Natural killer cell (primary cell): ENCODE measurements at places on chromosomes 3 and 15. TPM values are rescaled to one million over a fixed set of nuclear protein-coding genes. Genes with fewer than 3 reads are reported as not detected.

DNA sequence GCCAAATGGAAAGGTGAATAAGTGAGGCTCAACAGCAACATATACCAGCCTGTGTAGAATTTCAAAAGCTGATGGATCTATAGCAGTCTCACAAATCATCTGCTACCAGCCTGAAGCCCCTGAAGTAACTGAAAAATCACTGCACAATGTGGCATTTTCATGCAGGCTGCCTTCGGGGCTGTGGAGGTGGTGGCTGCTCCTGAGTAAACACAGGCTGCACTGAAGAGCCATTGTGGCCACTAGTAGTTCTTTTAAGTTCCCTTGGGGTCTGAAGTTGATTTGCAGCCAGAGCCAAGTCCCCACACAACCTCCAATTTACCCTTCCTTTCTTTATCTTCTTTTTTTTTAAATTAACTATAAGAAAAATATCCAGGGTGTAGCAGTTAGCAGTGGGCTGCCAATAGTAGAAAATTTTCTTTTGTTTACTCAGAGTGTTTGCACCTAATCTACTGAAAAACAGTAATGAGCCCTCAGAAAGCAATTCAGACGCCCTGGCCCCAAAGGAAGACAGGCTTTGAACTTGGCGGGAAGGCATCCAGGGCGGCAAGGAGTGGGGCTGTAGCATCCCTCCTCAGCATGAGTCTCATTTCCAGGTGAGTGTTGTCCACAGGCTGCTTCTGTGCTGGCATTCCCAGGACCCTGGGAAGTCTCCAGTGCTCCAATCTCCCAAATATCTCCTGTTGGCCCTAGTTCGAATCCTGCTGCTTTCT, 13.3 kb upstream of the SUSD5 start:
- no peak for DNase-seq

The CLRN1 gene
- total RNA-seq: not detected

The FRMD4B gene
- 8.5 TPM for total RNA-seq

GRCh38 chr3:185830018-185830797, 5.4 kb upstream of the IGF2BP2 start:
- no peak for DNase-seq

GRCh38 chr3:42043099-42043813, 47.9 kb upstream of the TRAK1 start:
- DNase-seq: no peak

DNA sequence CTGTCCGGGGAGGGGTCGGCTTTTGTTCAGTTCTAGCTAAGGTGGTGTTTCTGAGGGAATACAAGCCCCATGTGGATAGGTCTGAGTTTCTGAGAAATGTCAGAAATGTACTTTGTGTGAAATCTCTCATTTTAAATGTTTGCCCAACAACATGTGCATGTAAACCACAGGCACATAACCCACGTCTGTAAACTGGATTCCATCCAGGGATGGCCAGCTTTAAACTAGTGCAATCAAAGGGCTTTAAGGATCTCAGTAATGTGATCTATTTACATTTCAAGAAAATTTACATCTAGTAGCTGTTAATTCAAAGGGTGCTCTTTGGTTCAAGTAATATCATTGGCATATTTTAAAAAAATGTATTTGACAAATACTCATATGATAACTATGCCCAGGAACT, 52.0 kb downstream of the POLR2M start:
- no peak for DNase-seq

- no peak for DNase-seq
These were observed 740.5 kb downstream of the EPHA3 start for GRCh38 chr3:89847955-89848354.

GRCh38 chr3:179046497-179047353, 24.9 kb downstream of the ZMAT3 start:
- DNase-seq: no peak

GRCh38 chr3:9399746-9400145, 2.3 kb downstream of the SETD5 start:
- no peak for DNase-seq

- no peak for DNase-seq
These were observed 15.1 kb downstream of the MYO5C start for GRCh38 chr15:52280326-52281084.

DNA sequence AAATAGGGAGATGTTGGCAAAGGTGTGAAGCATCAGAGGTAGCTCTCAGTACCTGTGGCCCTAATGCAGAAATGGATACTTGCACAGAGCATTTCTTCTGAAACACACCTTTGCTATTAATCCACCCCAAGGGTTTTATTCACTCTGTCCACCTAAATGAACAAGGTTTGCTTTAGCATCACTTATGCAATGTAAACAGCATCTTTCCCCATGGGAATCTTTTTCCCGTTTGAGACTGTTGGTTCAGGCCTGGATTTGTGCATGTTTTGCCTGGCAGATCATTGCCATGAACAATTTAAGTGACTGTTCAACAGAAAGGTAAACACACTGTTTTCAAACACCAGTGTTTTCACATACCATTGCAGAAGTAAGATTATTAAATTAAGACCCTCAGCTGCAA, 508.3 kb downstream of the SOX2 start:
- DNase-seq: no peak

- no peak for DNase-seq
These were observed 31.8 kb downstream of the PCSK6 start for GRCh38 chr15:101457696-101458095.

GRCh38 chr15:63973212-63974009, 72.9 kb downstream of the DAPK2 start:
- no peak for DNase-seq

DNA sequence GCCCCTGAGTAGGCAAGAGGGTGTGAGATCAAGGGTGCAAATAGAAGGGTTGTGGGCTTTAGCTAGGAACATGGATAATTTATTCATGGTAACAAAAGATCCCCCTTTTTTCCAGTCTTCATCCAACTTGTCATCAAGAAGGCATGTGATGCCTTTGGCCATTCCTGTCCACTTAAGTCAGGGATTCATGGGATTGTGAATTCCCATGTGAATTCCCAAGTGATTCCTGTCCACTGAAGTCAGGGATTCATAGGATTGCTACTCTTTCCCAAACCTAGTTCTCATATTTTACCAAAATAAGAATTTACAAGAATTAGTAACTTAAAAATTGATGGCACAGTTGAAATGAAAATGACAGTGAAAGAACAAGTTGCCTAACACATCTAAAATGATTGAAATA, 40.8 kb downstream of the HMG20A start:
- DNase-seq: no peak

DNA sequence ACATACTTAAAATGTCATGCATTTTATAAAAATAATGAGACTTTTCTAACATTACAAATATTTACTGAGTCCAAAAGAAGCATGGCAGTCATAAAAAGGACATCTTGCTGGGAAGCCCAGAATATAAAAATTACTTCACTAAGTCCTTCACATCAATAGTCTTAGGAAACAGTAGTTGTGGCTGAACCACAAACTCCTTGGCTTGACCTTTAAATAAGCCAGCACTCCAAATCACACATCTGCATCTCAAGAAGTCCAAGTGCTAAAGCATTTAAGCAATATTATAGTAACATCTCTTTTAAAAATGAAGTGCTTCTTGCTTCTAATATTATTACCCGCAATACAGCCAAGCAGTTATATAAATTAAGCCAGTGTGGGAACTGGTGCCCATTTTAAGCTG, 8.8 kb downstream of the CCNL1 start:
- no peak for DNase-seq

- no peak for DNase-seq
These were observed 433.5 kb downstream of the PLOD2 start for GRCh38 chr3:145727476-145727875.

DNA sequence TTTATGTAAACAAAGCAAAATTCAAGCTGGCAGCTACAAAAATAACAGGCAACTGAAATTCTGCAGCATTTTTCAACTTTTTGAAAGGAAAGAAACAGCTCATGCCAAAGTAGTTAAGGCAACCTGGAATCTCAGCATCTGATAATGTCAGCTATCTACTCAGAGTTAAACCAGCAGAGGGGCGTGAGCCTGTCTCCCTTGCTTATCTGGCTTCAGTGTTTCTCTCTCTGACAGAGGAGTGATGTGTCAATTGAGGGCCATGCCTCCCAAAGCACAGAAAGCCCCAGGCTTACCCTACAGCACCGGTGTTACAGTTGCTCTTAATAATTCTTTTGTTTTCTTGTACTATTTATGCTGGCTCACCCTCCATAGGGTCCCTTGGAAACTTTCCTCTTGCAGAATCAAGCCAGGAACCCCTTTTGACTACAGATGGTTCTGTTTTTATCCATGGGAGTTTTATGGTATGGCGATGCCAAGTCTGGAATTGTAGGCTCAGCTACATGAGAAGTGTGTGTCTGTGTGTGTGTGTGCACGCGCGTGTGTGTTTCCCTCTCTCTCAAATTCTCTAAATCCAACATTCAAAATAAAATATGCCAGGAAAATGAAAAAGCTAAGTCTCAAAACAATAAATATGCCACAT, 7.3 kb downstream of the TMEM212 start:
- no peak for DNase-seq

The GOLGA6L9 gene
- 1.5 TPM for total RNA-seq
